ENCODE measurements at places on chromosomes 12 and 14.
A peak's percentile ranks its signal among the peaks of the same experiment; 100 is the strongest.

- no peak for DNase-seq
These were observed 772.5 kb upstream of the USP15 start for GRCh38 chr12:61487728-61488127.

- peak; percentile 54 for DNase-seq
These were observed 1.2 kb downstream of the PAWR start for GRCh38 chr12:79689477-79690141.

DNA sequence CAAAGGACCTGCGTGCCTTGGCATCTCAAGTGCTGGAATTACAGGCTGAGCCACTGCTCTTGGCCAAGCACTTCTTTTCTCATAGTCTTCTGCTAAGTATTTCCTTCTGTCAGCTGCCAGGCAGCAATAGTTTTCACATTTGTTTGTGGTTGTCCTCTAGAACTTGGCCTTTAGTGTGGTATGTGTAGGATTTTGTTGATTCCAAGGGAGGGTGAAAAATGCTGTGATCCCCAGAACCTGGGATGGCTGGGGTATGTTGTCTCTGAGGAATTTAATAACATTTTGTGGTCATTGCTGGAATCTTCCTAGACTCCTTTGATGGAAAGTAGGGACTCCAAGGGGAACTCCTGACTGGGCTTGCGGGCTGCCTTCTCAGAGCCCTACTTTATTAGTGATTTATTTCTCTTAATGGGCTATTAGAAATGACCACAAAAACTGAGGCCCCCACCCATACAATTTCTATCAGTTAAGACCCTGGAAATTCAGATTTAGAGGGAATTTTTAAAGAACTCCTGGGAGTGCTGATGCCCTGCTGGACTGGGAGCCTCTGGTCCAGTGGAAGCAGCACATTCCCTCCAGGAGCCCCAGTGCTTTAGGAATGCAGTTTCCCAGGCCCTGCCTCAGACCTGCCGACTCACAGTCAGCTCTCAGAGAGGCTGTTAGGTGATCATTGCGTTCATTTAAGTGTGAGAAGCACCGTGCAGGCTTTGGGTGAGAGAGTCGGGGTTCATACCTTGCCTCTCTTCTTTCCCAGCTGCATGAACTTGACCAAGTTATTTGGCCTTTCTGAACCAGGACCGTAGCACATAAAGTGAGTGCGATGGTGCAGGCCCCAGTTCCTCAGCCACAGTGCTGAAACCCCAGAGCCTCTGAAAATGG is 22.7 kb downstream of the TRAF3 start:
- peak; percentile 44 for DNase-seq

DNA sequence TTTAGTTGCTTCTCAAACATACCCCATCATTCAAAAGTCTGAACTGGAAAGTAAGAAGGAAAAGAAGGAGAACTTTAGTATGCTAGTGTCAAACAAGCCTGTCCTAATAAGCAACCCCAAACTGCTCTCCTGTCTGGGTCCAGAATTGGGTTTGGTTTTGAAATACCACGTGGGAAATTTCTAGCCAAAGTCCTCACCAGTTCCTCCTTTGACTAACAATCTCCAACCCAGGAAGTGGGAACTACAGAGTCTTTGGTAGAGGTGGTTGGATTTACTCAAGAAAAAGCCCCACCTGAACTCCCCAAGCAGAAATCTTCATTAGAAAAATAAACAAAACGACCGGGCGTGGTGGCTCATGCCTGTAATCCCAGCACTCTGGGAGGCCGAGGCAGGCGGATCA is 17.4 kb upstream of the EIF4B start:
- no peak for DNase-seq

- DNase-seq, result no peak
These were observed 64.1 kb downstream of the ZNF641 start for GRCh38 chr12:48286665-48287064.

- peak; percentile 3 for DNase-seq
These were observed 24.7 kb downstream of the HEATR5A start for GRCh38 chr14:31395572-31396205.

DNA sequence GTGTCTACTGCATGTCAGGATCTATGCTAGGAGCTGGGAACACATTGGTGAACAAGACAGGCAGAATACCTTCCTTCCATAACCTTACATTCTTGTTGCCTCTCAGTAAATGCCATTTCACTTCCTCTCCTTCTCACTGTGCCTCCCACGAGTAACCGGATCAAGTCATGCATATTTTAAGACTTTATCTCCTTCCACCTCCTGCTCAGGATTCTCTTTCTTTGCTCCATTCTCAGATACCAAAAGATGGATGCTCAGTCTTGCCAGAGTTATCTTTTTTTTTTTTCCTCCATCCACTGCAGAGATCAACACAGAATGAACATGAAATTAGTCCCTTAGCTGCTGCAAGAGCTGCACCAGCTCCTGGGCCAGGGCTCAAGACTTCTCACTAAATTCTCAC is 20.0 kb upstream of the APPL2 start:
- DNase-seq, result no peak

- no peak for DNase-seq
These were observed 17.7 kb upstream of the LRP1-AS start for GRCh38 chr12:57164966-57165625.

DNA sequence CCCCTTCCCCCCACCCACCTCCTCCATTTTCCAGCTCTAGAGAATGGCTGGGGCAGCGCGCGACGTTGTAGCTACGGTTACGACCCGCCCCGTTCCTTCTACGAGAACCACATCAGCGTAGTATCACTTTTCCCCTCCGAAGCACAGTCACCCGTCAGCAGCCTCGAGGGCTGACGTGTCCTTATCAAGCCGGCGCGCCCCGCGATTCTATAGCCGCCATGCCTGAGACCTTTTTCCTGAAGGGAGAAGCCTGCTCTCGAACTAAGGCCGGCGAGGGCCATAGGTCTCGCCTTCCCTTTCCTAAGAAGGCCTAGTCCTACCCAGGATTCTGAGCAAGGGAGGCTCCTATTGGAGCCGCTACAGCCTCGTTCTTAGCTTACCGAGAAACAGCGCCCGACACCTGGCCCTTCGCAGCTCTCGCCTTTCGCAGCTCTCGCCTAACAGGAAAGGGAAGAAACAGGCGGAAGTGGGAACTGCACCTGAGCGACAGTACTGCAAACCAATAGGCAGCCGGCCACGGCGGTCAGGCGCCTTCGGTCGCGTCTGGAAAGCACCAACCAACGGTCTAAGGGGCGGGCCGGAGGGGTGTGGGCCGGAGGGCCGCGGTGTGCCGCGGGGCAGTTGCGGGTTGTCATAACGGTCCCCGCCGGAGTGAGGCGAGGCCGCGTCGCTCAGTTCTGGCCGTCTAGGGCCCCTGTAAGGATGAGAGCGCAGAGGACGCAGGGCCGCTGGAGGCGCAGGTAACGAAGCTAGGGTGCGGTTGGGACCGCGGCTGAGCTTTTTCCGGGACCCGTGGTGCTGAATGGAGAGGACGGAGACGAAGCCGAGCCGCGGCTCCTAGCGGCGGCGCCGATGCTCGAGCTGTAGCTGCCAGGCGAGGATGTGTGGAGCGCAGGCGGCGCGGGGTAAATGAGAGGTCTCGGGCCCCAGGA is at the start of the genes MGAT2 and RPL36AL:
Gene MGAT2 (plus strand): TSS at position 618 of the 932 bp plus-strand sequence. CDS start 470 bp downstream, outside the sequence.
Gene RPL36AL (minus strand): TSS at position 445 of the 932 bp plus-strand sequence. CDS start 1,522 bp downstream, outside the sequence.
- peak; percentile 99 for DNase-seq

DNA sequence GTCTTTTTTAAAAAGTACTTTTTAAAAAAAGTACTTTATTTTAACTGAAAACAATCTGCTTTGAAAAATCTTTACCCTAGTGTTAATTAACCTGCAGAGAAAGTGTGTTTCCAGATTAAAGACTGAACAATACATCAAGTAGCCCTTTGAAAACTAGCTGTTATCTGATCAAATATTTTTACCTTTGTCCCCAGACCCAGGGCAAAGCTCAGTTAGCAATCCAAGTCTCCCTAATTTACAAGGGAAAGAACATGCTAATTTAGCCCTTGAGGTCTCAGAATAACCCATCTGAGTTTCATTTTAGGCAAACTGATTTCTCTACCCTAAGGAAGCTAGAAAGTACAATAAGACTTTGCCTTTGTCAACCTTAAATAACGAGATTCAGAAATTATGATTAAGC is 91.2 kb downstream of the PPM1H start:
- no peak for DNase-seq

DNA sequence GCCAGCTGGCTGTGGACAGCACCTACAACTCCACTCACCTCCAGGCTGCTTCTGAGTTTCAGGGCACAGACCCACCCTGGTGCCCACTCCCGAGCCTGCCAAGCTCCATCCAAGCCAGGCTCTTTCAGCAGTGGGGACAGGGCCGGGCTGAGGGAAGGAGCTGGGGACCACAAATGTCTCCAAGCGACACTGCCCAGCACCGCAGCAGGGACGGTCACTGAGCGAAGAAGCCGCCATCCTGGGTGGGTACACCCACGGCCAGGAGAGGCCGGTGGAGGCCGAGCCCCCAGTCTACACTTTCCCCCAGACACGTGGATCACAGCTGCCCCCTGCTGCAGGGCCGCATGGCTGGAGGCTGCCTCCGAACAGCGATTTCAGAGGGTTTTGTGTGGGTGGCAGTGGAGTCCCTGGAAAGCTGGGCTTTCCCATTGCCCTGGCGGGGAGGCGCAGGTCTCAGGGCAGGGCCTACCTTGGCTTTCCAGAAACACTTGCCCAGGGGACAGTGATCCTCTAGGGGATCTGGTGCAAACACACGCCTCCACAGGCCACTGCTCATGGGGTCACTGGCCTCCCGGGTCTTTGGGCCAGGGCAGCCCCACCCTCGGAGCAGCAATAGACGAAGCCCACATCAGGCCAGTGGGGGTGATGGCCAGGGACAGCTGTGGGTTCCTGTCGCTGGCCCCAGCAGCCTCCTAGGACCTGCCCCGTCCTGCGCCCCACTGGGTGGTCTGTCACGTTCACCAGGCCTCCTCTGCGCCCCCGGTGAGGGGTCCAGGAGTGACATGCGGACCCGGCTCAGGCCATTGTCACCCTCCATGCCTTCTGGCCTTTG is 1.2 kb upstream of the GPR132 start:
- no peak for DNase-seq

DNA sequence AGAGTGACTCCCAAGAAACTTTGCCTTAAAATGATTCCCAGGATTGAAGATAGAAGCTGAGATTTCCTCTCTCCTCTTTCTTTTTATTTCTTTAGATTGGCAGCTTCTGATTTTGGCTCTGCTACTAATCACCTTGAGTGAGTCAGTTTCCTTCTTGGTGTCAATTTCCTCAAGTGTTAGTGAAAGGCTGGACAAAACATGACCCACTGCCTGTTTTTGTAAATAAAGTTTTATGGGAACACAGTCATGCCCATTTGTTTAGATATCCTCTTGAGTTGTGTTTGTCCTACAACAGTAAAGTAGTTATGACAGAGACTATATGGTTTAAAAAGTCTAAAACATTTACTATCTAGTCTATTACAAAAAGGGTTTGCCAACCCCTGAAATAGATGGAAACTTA is 227.2 kb upstream of the TBX3 start:
- no peak for DNase-seq

DNA sequence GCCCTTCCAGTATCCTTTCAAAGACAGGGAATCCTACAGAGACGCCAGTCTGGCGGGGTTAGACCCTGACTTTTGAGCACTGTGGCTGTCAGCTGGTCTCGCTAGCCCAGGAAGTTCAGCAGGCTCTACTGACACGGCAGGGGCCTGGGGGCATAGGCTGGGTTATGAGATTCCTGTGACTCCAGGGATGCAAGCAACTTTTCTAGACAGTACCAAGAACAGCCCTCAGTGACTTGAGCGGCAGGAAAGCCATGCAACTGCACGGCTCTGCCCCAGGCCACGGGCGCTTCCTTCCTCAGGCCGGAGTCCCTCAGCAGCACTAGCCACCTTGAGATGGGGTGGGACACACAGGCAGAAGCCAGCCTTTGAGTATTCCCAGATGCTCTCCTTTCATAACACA is 5.1 kb upstream of the SIVA1 start:
- DNase-seq, result no peak
